Activated naive CD4-positive, alpha-beta T cell (primary cell): ENCODE measurements at places on chromosomes 5 and 9.

DNA sequence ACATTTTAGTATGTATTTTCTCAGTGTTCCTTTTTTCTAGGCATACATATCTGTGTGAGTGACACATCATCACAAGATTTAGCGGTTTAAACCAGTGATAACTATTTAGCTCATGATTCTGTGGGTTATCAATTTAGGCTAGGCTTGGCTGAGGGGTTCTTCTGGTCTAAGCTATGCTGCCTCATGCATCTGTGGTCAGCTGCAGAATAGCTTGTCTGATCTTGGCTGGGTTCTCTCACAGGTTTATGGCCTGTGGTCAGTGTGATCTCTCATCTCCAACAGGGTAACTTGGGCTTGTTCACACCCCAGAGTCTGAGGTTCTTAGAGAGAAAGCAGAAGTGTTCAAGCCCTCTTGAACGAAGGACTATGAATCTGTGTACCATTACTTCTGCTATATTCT, 363.3 kb downstream of the KDM4C start:
- DNase-seq: no peak

DNA sequence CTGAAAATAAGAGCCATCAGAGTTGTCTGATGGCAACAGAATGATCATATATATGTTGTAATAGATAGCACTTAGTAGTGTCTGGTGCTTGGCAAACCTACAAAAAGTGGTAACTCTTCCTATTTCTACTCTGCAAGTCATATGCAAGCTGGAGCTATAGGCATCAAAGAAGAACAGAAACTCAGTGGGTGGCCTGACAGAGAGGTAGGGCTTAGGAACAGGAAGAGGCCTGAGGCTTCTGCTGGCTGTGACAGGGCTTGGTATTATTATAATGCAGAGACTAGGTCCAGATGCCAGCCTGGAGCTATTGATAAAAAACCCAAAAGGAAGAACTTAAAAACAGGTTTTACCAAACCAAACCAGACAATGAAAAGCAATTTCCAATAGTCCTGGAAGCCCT, 4.4 kb upstream of the DIAPH1 start:
- DNase-seq: no peak

DNA sequence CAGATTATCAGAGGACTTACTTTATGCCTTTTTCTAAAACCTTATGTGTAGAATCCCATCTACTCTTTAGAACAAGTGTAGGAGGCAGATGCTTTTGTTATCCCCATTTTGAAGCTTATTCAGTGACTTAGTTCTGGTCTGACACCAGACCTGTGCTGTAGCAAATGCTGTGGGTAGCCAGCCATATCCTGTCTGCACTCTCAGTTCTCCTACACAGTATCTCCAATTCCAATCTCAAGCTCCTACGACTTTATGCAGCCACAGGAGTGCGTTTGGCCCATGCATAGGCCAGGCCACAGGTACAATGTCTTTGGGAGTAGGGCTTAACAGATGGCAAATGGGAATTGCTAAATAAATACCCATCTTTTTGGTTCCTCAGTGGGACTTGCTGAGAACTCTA, 292.6 kb downstream of the MCTP1 start:
- DNase-seq: no peak

DNA sequence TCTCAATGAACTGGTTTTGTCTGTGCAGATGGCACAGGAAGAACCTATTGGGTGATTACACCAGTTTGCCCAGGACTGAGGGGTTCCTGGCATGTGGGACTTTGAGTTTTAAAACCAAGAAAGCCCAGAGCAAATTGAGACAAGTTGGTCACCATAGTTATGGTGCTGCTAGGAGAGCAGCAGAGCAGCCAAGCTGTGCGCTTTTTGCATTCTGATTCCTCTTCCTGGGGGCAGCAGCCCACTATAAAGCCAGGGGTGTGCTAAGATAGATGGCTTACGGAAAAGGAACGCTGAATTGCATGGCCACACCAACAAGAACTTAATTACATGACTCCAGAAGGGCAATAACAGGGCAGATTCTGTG, 49.7 kb downstream of the TIMD4 start:
- no peak for DNase-seq

DNA sequence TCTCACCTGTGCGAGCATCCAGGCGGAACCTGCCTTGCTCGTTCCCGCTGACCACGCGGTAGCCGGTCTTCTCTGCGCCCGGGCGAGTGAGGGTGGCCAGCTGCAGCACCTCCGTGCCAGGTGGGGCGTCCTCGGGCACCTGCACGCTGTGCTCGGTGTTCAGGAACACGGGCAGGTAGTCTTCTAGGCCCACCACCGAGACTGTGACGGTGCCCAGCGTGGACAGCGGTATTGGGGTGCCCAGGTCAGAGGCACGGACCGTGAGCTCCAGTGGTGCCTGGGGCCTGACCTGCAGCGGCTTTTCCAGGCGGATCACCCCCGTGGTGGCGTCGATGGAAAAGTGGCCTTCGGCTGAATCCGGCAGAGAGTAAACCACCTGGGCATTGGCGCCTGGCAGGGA, 59.5 kb downstream of the FAT2 start:
- no peak for DNase-seq

DNA sequence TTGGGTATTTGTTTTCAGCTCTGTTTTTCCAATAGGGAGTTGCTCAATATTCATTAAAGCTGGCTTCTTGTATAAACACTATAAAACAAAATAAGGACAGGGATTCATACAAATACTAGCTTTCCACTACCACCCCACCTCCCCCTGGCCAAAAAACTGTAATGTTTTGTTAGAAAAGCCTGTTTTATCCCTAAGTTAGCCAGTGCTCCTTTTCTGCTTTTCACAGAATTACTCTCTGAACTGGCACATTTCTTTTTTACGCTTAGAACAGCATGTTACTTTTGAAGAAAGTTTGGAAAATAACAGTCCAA, 147.4 kb upstream of the DMRT1 start:
- no peak for DNase-seq

GRCh38 chr5:171986772-171987171, 19.7 kb downstream of the FBXW11 start:
- DNase-seq: no peak

DNA sequence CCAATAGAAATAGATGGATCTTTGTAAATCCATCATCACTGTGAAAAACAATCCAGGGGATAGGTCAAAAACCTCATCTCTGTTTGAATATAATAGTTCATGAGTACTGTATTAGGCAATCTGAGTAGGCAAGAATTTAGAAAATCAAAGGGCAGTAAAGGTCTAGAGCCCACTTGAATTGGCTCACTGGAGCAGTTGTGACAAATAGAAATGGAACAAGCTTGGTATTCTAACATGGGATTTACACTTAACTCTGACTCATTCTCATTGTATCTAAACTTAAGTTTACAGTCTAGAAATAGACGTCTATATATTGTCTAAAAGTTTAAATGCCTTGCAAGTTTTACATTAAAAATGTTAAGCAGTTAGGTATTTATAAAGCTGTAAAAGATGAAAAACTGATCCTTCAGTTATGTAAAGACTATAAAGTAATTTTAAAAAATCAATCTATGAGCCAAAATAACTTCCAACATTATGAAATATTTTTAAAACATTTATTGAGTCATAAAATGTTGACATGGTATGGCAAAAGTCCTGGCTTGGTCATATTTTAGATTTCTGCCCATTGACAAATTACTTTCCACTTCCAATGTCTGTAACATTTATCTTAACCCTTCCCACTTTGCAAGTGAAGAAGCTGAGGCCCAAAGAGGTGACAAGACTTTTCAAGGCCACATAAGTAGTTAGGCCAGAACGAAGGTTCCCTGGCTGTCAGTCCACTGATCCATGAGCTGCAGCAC, 203.7 kb upstream of the NREP start:
- DNase-seq: no peak

DNA sequence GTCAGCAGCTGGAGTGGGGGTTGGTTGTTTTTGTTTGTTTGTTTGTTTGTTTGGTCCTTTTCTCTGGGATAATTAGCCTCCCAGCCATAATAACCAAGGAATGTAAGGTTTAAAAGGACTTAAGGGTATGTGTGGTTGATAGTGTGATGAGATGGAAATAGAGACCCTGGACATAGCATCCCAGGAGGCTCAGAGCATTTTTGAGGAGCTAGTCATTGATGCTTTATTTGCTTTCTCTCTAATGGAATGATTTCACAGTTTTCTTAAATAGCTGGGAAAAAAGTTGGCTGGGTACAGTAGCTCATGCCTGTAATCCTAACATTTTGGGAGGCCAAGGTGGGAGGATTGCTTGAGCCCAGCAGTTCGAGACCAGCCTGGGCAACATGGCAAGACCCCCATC, 45.1 kb downstream of the TTC1 start:
- no peak for DNase-seq

DNA sequence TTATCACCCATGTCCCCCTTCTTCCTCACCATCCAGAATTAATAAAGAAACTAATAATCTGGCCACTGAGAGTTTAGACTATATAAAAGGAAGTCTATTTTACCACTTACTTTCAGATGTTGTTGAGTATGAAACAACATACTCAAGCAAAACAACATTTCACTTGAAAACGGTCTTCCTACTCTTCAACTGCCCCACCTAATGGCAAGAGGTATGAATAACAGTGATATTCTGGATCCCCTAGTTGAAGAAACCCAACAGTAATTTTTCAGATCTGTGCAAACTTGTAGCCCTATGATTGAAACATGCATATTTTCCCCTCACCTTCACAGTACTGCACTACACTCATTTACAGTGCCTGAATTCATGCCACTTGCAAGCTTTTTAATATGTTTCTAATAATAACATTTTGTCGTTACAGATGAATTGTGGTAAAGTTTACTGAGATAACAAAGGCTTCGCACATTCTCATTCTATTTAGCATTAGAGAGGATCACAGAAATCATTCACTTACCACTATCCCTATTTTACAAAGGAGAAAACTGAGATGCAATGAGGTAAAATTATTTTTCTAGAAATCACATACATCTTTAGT, 267.9 kb upstream of the PDE4D start:
- no peak for DNase-seq
